Urinary bladder (tissue), 4 donors: ENCODE measurements at places on chromosomes 3 and 15.
A peak's percentile ranks its signal among the peaks of the same experiment; 100 is the strongest.

DNA sequence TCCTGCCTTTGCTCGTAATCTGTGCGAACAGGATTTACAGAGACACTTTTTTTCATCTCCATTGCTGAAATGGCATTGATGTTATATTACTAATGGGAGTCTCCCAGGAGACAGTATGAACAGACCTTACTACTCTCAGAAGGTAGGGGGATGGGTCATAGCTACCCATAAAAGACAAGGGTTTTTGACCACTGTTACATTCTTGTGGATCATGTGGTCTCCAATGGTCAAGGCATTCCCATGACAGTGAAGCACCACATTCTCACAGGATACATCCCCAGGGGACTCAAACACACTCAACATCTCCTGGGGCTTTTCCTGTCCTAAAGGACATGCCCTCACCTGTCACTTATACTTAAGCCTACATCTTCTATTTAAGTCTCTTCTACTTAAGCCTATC, 40.8 kb downstream of the MKRN3 start:
- DNase-seq, result no peak

GRCh38 chr15:63987796-63988378, 58.4 kb downstream of the DAPK2 start:
- no peak for DNase-seq

DNA sequence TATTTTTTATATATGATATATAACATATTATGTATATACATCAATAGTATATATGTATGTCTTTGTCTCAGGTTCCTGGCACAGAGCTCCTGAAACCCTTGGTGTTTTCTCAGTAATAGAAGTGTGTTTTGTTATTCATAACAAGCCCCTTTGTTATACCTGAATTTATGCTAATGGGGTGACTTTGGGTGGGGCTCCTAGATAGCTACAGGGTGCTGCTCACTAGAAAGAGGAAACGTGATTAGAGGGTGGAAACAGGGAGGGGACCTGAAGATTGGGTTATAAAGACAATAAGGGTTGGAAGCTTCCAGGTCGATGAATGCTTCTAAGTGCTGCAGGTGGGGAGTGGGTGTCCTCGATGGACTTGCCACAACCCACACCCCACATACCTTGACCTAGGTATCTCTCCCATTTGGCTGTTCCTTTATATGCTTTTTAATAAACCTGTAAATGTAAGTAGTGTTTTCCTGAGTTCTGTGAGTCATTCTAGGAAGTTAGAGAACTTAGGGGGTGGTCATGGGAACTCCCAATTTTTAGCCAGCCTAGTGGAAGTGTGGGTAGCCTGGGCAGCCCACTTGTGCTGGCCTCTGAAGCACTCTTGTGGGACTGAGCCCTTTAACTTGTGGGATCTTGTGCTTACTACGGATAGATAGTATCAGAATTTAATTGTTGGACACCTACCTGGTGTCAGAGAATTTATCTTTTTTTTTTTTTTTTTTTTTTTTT, 36.9 kb upstream of the C15orf39 start:
- DNase-seq, result no peak

GRCh38 chr3:141769221-141769894, 6.2 kb downstream of the GRK7 start:
- no peak for DNase-seq

- DNase-seq, result no peak
These were observed 11.6 kb downstream of the LPP start for GRCh38 chr3:188165596-188165995.

- no peak for DNase-seq
These were observed 449.0 kb downstream of the FOXP1 start for GRCh38 chr3:71134521-71134920.

- no peak for DNase-seq
These were observed 420.0 kb downstream of the ROBO2 start for GRCh38 chr3:77459926-77460325.

DNA sequence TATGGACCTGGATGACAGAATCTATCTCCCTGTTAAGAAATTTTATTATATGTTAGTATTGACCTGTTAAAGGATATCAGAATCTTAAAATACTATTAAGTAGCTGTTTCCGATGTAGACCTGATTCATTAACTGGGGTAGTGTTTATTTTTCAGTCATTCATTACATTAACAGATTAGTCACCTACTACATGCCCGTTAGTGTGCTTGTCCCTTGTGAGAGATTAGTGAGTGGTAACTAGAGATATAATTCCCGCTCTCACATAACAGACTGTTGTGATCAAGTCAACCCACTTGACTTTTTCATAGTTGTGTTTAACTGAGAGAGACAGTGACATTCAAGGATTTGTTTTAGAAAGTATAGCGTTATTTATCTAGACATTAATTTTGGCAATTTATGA, 166.8 kb downstream of the TCF12 start:
- DNase-seq, result no peak

- no peak for DNase-seq
These were observed 7.1 kb upstream of the RPL29 start for GRCh38 chr3:52002748-52003147.

DNA sequence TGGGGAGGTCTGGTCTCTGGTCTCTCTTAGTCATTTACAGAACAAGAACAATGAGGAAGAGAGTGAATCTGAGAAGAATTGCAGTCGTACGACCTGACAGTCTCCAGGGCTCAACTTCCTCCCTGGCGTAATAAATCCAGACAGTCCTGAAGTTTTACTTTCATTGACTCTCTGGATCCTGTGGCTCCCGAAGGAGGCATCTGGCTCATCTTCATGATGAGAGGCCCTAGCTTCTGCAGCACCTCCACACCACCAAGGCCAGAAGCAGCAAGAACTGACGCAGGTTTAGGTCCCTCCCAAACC, 11.8 kb upstream of the CYFIP1 start:
- no peak for DNase-seq

- DNase-seq, result no peak
These were observed 30.0 kb upstream of the RPL14 start for GRCh38 chr3:40427045-40427669.

- no peak for DNase-seq
These were observed 432.7 kb upstream of the ARHGEF26 start for GRCh38 chr3:153688301-153689120.

GRCh38 chr3:64388886-64389285, 163.6 kb upstream of the PRICKLE2 start:
- no peak for DNase-seq

DNA sequence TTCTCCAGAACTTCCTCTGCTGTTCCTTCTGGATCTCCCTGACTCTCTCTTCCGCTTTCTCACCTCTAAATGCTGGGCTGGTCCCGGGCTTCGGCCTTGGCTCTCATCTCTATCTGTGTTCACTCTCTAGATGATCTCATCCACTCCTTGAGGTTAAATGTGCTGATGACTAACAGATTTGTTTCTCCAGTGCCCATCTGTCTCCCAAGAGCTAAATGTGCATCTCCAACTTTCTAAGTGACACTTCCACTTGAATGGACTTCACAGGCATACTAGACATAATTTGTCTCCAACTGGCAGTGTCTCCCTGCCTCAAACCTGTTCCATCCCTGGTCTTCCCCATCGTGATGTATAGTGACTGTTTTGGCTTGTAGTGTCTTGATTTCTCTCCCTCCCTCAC, 95.3 kb downstream of the ITPR1 start:
- no peak for DNase-seq

DNA sequence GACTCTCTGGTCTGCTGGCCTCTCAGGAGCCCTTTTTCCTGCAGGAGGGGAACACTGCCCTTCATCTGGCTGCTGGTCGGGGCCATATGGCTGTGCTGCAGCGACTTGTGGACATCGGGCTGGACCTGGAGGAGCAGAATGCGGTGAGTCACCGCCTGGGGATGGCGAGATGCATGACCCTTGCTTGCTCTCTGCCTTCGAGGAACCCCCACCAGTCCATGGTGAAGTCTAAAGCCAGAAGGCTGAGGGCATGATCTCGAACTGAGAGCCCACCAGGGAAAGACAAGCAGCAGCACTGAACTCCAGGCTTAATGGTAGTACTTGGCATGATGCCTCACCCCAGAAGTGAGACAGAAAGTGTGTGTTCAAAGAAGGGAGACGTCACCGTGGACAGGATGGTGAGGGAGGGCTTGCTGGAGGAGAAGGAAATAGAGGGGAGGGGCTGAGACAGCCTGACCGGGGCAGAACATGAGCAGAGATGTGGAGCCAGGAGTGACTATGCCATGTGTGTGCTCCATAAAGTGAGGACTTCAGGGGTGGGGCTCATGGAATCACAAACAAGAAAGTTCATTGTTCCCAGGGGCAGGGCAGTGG, 19.2 kb downstream of the ANKDD1A start:
- DNase-seq, result no peak

GRCh38 chr15:99983886-99984286, 250.6 kb upstream of the LYSMD4 start:
- no peak for DNase-seq

GRCh38 chr3:78174821-78175220, 1134.9 kb downstream of the ROBO2 start:
- DNase-seq, result no peak

DNA sequence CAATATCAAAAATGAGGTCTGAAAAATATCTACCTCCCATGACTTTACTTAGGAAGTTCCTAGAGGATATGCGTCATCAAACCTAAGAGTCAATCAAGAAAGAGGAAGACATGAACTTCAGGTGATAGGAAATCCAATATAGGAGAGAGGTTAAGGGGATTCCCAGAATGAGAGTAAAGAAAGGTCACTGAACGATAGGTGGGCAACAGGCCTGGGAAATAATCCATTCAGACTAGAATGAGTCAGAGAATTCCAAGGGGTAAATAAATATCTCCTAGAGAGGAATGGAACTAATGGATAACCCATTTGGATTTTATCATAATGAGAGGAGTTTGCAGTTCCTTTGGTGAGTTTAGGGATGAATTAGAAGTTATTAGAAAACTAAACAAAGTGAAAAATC, 131.1 kb upstream of the NUDT16 start:
- DNase-seq, result no peak

GRCh38 chr15:98805434-98806274, 157.3 kb downstream of the IGF1R start:
- DNase-seq, result no peak

GRCh38 chr15:51484781-51485180, 137.8 kb downstream of the DMXL2 start:
- DNase-seq, result no peak

DNA sequence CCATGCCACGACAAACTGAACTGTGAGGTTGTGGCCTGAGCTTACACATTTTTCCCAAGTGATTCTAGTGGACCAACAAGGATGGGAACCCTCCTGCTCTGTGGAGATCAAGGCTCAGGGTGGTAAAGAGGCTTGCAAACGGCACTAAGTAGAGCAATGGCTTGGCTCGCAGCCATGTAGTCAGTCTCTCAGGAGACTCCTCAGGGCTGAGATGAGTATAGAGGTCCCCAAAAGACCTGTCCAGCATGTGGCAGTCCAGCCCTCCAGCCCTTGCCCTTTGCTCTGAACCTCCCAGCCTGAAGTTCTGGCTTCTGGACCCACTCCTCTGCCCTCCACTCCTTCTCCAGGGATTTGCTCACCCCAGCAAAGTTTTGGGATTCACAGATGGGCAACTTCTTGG, 8.3 kb upstream of the CAMP start:
- DNase-seq, result no peak

DNA sequence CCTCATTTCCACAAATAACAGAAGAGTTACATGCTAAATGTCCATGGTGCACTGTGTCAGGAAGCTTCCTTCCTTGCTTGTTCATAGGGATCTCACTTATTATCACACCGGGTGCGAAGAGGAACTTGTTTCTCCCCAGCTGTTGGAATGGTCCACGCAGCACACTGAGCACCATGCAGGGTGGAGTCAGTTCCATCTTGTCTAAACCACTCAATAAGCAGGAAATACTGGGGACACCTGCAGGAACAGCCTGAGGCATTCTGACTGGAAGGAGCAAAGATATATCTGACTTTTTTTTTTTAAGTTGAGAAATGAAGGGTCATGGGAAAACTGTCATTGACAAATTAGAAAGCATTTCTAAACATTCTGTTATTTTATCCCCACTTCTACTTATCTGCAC, 70.0 kb upstream of the WDR72 start:
- DNase-seq, result no peak

- no peak for DNase-seq
These were observed 318.0 kb upstream of the CTDSPL start for GRCh38 chr3:37543666-37544065.

DNA sequence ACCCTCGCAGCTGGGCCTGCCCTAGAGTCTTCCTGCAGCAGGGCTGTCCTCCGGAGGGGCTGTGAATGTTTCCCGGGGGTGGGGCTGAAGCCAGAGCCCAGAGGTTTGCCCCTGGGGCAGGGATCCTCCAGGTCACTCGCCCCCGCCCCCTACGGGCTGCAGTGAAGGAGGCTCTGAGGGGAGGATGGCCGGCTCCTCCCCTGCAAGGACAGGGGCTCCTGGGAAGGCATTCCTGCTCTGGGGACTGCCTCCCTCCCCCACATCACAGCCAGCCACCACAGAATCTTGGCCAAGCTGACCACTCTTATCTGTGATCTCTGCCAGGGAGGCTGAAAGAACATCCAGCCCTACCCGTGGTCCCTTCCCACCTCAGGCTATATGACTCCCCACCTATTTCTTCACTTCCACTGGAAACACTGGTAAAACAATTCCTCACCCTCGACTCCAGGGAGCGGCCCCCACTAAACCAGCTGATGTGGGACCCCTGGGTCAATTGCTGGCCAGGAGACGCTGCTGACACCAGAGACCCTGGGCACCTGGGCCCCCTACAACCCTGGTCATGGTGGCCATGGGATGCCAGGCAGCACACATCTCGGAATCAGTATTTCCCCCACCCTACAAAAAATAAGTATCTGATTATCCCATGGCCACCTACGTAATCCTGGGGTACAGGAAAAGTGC, 66.0 kb downstream of the HMCES start:
- no peak for DNase-seq

- peak; percentile 78 for DNase-seq
These were observed 539 bp upstream of the LAMB2 start for GRCh38 chr3:49133226-49133951.

GRCh38 chr15:69786136-69786701, 311.5 kb downstream of the TLE3 start:
- DNase-seq, result no peak

GRCh38 chr3:59538753-59539432, 489.1 kb upstream of the CFAP20DC start:
- DNase-seq, result no peak

DNA sequence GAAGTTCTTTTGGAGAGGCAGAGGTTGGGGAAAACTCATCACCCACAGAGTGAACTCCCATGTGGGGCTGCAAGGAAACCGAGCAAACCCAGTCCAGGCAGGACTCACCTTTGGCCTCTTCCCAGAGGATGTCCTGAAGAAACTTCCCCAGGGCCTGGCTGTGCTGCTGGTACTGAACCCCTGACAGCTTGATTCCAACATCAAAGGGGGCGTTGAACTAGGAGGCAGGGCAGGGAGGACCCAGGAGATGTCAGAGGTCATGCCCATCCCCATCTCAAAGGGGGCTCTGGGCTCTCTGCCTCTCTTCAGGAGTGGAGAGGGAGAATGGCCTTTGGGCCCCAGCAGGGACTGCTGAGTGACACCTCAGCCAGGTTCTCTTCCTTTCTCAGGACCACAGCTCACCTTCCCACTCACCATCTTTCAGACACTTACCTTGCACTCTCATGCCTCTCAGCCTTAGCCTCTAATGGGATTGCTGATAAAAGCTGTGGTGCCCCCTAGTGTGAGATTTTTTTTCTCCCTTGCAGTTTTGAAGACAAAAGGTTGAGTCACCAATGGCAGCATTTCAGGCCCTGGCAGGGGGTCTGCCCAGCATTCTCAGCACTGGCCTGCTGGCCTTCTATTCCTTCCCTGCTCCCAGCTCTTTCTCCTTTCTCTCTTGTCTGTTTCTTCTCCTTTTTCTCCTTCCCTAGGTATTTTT, 6.0 kb downstream of the GHRL start:
- DNase-seq, result no peak

- DNase-seq, result no peak
These were observed 104.4 kb downstream of the DNAJB8 start for GRCh38 chr3:128362026-128362965.
